C1 segment of cervical spinal cord (tissue), 14 donors: ENCODE measurements at places on chromosomes 7 and 10.
A peak's percentile ranks its signal among the peaks of the same experiment; 100 is the strongest.

GRCh38 chr7:80869106-80869784, 49.6 kb downstream of the SEMA3C start:
- DNase-seq = no peak

DNA sequence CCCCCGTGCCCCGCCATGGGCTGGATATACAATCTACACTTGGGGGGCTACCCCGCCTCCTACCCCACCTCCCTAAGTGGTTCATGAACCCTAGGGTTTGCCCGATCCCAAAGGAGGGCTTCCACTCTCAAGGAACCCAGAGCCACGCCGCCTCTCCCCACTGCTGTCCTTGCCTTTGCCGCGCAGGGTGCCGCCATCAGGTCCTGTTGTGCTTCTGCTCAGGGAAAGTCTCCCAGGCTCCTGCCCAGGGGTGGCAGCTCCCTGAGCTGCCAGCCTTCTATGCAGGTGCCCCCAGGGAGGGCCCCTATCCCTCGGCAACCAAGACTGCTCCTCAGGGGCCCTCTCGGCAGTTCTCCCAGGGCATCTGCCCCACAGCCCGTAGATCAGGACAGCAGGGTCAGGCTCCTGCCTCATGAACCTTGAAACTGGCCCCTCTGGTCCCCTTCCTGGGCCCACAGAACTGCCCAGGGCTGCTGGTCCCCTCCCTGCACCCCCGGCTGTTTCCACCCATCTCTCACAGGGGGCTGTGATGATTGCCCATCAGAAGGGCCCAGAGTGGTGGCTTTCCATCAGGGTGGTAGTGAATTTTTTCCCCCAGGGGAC, 13.0 kb upstream of the PCBD1 start:
- no peak for DNase-seq

- DNase-seq = no peak
Measured at GRCh38 chr7:2952316-2952715, 91.4 kb downstream of the CARD11 start.

DNA sequence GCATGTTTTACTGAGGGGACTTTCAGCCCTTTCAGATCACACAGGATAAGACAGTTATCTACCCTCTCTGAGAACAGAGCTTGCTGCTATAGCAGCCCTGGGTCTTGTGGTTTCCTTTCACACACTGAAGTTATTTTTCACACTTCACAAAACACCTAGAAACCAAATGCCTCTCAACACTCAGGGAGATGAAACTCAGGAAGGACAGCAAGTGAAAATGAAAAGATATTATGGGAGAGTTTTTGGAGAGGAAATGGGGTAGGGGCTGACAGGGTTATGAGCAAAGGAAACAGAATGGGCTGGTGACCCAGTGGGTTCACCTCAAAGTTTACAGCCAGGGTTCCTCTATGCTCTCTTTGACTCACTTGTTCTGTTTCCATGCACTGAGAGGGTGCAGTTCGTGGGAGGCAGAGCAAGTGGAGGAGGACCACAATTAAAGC, 17.0 kb upstream of the GIMAP2 start:
- DNase-seq = no peak

GRCh38 chr10:5895365-5895764, 5.3 kb downstream of the FBH1 start:
- no peak for DNase-seq

DNA sequence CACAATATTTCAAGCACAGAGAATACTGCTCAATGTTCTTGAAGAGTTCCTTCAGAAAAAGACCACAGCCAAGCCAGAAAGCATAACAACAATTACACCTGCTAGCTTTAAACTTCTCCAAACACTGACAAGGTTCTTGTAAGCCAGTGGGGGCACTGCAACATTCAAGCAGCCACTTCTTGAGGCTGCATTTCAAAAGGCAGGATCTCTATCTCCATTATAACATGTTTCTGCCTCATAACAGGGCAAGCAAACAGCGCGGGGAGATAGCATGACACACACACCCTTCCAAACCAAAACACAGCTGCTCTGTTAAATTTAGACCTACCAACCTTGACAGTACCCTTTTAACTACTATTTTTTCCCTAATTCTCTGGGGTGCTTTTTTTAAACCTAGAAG, 30.8 kb downstream of the CHCHD3 start:
- no peak for DNase-seq

GRCh38 chr10:97939446-97939990, 89.9 kb downstream of the GOLGA7B start:
- DNase-seq = no peak

- DNase-seq = no peak
Measured at GRCh38 chr7:129210256-129210988, 14.4 kb upstream of the AHCYL2 start.

DNA sequence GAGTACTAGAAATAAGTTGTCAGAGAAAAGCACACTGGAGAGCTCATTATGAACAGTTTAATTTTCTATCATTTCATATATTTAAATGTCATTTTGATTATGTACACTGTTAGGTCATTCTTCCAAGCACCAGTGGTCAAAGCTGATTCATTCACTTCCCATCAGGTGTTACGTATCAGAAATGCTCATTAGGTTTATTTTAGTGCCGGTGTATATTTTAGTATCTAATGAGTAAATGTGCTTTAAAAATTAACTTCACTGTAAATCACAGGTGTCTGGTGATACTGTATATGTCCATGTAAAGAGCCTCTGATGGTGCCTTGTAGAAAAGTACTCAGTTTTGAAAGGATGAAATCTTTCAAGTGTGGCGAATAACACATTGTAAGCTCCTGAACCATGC, 3.5 kb downstream of the DMTF1 start:
- DNase-seq = no peak

DNA sequence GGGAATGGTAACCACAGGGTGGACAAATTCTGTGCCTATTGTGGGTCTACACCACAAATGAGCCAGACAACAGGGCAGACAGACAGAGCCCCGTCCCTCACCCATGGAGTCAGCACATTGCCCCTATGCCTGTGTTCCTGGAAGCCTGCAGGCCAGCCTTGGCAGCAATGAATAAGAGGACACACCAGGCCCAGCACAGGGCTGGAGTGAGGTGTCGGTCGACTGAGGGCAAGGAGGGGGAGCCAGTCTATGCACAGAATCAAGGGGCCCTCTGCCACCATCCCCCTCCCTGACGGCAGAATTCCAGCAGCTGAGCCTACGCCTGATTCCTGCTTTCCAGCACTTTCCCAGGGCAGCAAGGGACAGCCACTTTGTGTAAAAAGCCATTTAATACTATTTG, 98.2 kb downstream of the CALN1 start:
- peak; percentile 36 for DNase-seq

- DNase-seq = no peak
Measured at GRCh38 chr7:49433794-49434193, 339.6 kb upstream of the VWC2 start.

DNA sequence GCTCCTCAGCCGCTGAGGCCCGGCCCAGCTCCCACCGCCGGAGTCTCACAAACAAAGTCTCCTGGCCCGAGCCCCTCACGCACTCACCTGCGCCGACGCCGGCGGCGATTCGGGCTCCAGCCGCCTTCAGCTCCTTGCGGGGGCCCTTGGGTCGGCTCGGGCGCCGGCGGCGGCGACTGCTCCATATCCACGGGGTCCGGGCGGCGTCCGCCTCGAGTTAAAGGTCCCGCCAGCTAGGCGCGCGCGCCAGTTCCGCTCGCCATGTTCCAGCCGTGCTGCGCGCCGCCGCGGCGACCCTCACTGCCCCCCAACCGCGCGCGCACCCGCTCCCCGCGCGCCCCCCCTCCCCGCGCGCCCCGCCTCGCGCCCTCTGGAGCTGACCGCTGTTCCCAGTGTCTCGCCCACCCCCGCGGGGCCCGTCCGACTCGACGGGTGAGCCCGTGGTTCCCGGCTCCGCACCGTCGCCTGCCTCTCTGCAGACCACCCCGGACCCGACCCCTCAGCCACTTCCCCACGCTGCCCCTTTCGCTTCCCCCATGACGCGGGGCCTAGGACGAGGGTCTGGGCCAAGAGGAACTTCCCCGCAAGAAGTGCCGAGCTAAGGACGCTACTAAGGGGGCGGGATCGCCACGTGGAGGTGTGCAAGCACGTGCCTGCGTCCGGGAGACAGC, 396.1 kb downstream of the ZNF33B start:
- DNase-seq = no peak

GRCh38 chr7:66039094-66039670, 36.4 kb upstream of the ASL start:
- no peak for DNase-seq

- DNase-seq = no peak
Measured at GRCh38 chr7:28174442-28174841, 6.2 kb downstream of the JAZF1 start.

GRCh38 chr10:74728225-74728624, 98.2 kb upstream of the KAT6B start:
- no peak for DNase-seq

GRCh38 chr7:156620291-156620675, 20.3 kb upstream of the RNF32 start:
- no peak for DNase-seq

DNA sequence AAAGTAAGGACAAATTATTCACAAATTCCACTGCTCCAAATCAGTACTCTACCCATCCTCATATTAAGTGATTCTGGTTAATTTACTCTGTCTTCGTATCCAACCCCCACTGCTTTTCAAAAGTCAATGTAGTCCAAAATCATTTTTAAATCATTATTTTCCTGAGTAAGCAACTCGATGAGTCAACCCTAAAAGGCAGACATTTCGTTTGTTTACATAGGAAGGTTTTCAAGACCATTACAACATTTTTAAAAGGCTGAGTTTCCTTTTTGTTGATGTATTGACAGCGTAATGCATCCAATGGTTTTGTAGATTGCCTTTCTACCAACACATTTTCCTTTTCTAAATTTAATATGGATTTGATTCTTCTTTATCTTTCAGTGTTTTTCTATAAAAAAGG, 523.0 kb upstream of the ANKRD30A start:
- DNase-seq = no peak

DNA sequence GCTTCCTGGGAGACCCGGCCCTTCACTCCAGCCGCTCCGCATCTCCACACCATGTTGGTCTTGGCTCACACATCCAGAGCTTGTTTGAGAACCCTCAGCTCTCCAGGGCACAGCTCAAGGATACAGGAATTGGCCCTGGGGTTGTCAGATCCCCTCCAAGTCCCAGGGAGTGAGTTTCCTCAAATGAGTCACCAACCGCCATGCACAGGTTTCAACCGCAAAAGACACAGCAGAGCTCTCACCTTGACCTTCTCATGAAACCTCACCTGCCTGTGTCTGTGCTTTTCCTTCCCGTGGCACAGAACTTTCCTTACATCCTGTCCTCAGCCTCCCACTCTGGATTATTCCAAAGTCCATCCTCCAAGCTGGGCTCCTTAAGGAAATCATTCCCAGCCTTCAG, 20.6 kb downstream of the AZGP1 start:
- no peak for DNase-seq

DNA sequence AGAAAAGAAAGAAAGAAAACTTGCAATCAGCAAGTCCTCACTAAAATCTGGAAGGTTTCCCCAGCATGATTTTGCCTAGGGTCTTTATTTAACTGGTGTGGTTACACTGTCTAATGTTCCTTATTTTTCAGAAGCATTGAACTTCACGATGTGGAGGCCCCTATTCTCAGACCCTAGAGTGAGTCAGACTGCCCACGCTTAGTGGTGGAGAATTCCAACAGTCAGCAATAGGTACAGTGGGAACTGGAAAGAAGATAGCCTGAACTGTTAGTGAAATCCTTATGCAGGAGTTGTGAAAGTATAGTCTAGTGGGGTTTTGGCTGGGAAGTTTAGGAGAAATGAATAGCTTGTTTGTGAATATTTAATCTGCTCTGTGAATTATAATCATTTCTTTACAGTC, 115.0 kb downstream of the FZD1 start:
- no peak for DNase-seq

DNA sequence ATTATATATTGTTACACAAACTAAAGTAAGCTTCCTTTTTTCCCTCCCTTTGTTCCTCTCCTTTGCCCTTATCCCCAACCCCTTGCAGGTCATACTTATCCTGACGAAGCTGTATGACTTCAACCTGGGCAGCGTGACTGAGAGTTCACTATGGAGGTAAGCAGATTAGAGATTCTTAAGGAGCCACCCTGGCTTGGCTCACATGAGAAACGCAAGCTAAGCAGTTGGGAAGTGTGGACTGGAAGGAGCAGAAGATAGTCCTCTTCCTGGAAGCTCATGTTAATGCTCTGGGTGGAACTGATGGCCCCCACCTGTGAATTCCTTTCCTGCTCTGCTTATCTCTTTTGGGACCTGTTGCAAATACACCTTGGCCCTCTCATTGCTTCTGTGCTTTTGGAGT, 201.6 kb downstream of the SORCS3 start:
- DNase-seq = no peak

DNA sequence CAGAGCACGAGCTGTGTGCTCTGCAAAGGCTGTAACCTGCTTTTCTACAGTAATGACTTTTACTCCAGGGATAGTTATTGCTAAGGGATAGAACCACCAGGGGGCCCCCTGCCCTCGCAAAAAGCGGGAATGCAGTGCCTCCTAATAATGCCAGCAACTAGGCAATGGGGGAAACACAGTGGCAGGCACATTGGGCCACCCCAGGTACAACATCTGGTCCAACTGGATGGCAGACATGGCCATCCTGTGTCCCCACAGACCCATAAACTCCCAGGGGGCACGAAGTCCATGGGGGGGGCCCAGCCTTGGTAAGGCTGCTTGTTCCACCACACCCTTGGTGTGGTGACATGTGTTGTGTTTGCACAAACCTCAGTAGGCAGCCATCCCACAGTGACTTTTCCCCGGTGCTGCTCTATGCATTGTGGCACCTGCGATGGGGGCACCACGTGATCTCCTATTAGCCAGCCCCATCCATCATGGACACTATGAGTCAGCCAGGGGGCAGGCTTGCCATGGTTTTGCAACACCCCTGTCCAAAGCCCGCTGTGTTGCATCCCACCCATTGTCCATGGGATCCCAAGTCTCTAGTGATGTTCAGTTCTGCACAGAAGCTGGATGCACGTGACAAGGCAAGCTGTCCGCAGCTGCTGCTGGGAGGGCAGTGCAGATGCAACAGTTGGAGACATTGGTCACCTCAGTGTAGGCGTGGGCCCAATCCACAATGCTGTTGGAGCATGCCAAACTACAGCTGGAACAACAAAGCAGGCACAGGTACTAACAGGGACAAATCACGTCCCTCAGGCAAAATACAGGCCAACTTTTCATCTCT, 84.0 kb downstream of the ANLN start:
- no peak for DNase-seq

DNA sequence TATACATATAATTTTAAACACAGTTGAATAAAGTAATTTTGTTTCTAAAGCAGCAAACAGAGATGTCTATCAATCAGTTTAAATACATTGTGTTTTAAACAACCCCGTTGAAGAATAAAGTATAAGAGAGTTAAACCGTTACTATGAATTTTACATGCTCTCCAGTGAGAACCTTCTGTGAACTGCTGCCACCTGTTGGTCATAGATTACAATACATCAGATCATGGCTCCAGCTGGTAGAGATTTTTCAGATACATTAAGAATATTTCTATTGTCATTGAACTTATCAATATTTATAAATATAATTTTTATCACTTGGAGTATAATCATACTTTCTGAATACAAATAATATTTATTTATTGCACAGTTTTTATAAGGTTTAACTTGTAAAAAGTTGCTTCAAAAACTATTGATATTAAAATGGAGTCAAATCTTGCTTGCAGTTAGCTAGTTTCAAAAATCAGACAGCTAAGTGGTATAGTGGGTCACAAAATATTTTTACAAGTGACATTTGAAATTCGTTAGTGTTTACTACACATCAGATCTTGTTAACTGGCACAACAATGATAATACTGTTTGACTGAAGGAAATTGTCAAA, 561.2 kb upstream of the PHF14 start:
- no peak for DNase-seq

GRCh38 chr10:113479346-113480080, 73.3 kb upstream of the HABP2 start:
- no peak for DNase-seq

- DNase-seq = no peak
Measured at GRCh38 chr10:2844925-2845324, 222.4 kb upstream of the PFKP start.
